ENCODE measurements at places on chromosomes 6 and 20. TPM values are rescaled to one million over a fixed set of nuclear protein-coding genes. Genes with fewer than 3 reads are reported as not detected.

The PPIL6 gene
- polyA plus RNA-seq = 3.5 TPM

The WFDC10B gene
- polyA plus RNA-seq = not detected

The ADGRF4 gene
- not detected for polyA plus RNA-seq

The SLC18B1 gene
- 5.8 TPM for polyA plus RNA-seq

The ME1 gene
- 10.0 TPM for polyA plus RNA-seq

The GMPR gene
- polyA plus RNA-seq = 1.5 TPM

The ZNF165 gene
- polyA plus RNA-seq = 0.41 TPM

The MUC22 gene
- polyA plus RNA-seq = not detected

The C20orf144 gene
- polyA plus RNA-seq = 0.41 TPM

The SYCP2L gene
- polyA plus RNA-seq = 0.13 TPM

The SIRPG gene
- not detected for polyA plus RNA-seq

The AGER gene
- 1.4 TPM for polyA plus RNA-seq

The ELMO2 gene
- polyA plus RNA-seq = 38.4 TPM

The SLC17A1 gene
- polyA plus RNA-seq = not detected

The SCUBE3 gene
- 24.0 TPM for polyA plus RNA-seq

The CDSN gene
- polyA plus RNA-seq = not detected

The HCK gene
- not detected for polyA plus RNA-seq

The SYNDIG1 gene
- 1.6 TPM for polyA plus RNA-seq

The OPRL1 gene
- 0.53 TPM for polyA plus RNA-seq

The RFX6 gene
- not detected for polyA plus RNA-seq

The NUP153 gene
- 12.0 TPM for polyA plus RNA-seq

The RAD21L1 gene
- 0.16 TPM for polyA plus RNA-seq

The PKHD1 gene
- polyA plus RNA-seq = not detected

The CUL9 gene
- polyA plus RNA-seq = 8.6 TPM

The NMBR gene
- not detected for polyA plus RNA-seq

The MLIP gene
- not detected for polyA plus RNA-seq

The YTHDF1 gene
- polyA plus RNA-seq = 16.7 TPM

The CCDC170 gene
- 0.27 TPM for polyA plus RNA-seq

The C4B gene
- 2.6 TPM for polyA plus RNA-seq

The CLIC5 gene
- not detected for polyA plus RNA-seq

Data from GM23248 (cell line).